CD14-positive monocyte (primary cell): ENCODE measurements at places on chromosomes 4 and X.
A peak's percentile ranks its signal among the peaks of the same experiment; 100 is the strongest.

DNA sequence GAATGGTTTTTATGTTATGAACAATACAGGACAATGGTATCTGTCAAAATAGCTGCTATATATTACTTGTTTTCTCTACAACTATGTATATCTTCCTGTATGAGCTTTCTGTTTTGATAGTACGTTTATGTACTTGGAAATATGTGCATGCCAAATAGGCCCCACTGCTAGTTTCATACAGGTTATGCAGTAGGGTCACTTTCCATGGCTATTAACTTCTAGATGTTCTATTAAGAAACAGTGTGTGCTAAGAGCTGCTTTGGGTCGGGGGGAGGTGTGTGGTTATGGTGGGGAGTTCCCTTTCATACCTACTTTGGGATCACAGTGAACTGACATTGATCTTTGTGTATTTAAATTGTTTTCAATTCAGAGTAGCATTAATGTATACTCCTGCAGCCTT lies 30.9 kb downstream of the RBPJ start:
- no peak for DNase-seq
- H3K4me1 ChIP-seq: peaks cover 24% of the 10 kb centered on the region
- no peak overlapping the region for H3K4me3 ChIP-seq
- no peaks in the 10 kb centered on the region for H3K36me3 ChIP-seq
- no peak overlapping the region for H3K27ac ChIP-seq

- H3K4me3 ChIP-seq: no peak overlapping the region
- no peaks in the 10 kb centered on the region for H3K36me3 ChIP-seq
Observed at GRCh38 chrX:1938190-1938589, 323.3 kb downstream of the ASMT start.

DNA sequence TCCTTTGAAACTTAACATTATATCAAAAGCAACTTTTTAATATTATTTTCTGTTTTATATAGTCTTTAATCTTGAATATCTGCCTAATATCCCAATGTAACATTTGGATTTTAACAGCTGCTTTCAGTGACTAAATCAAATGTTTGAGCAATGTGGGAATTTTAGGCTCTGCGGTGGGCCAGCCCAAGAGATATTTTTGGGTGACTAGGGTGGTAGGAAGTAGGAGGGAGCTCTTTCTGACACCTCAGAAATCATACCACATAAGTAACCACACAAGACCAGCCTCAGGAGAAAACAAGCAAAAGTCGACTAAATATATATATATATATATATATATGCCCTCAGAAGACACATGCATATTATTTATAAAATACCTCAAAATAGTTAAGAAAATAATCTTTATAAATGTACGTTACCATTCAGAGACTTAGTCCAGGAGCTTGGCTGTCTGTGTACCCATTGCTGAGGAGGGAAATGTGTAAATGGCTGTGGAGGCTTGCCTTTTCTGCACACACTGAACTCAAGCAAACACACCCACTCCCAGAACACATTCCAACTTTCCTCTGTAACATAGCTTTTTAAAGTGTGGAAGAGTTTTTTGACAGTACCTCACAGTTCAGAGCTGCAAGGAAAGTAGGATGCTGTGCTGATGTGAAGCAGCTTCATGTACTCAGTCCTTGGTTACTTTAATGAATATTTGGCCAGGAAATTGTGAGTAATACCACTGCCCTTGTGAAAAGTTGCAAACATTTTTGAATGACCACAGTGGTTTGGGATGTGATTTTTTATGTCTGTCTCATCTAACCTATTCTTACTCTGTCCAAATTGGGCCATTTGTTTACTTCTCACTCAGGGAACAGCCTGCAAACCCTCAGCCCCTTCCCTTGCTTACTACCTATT lies at the start of gene RTL3:
Gene RTL3, minus strand, starts transcription at position 484 of the 900 bp plus-strand sequence. CDS start 908 bp downstream, outside the sequence.
- no peak within 1 kb of the TSS for H3K27ac ChIP-seq
- no peaks in the 10 kb centered on the region for H3K27me3 ChIP-seq
- no peak for DNase-seq
- no peak within 1 kb of the TSS for H3K4me3 ChIP-seq
- peaks cover 12% of the 10 kb centered on the region for H3K4me1 ChIP-seq
- no peaks in the 10 kb centered on the region for H3K36me3 ChIP-seq

DNA sequence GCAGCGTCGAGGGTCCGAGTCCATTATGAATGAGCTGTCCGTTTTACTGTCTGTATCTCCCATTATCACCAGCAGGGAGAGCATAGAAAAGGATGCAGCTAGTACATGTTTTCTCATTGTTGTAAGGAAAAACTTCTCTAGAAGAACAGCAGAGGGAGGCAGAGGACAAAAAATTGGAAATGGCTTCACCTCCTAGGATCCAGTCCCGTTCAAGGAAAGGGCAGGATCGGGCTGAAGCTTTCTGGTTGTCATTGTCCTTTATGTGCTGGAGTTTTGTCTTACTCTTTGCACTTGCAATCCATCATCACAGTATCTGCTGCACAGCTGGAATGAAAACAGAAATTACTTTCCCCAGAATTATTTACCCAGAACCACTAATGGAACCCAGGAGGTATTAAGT lies 14.7 kb downstream of the NDP start:
- H3K27me3 ChIP-seq: peaks cover 11% of the 10 kb centered on the region
- peak; percentile 65 for DNase-seq
- no peak overlapping the region for H3K27ac ChIP-seq
- no peaks in the 10 kb centered on the region for H3K36me3 ChIP-seq
- no peaks in the 10 kb centered on the region for H3K4me1 ChIP-seq
- H3K4me3 ChIP-seq: no peak overlapping the region

DNA sequence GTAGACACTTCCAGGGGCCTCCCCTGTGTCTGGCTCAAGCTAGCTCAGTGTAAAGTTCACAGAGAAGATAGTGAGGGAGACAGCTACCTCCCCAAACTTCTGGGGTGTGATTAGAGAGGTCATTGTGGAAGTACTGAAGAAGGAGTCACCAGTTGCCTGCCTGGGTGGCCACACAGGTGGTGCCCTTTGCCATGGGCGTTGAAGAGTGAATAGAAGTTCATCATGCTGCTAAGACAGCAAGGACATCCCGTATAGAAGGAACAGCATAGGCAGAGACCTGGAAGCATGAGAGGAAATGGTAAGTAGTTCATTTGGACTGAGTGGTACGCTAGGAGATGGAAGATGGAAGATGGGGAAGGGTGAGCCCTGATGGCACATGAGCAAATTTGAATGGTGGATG lies 110.1 kb downstream of the PJA1 start:
- no peak overlapping the region for H3K27ac ChIP-seq
- H3K4me1 ChIP-seq: no peaks in the 10 kb centered on the region
- no peak overlapping the region for H3K4me3 ChIP-seq
- H3K36me3 ChIP-seq: no peaks in the 10 kb centered on the region

GRCh38 chrX:10021461-10022272 lies 54.5 kb downstream of the CLDN34 start:
- H3K4me3 ChIP-seq: no peak overlapping the region
- no peaks in the 10 kb centered on the region for H3K36me3 ChIP-seq
- peak; percentile 27 for DNase-seq
- peaks cover 15% of the 10 kb centered on the region for H3K4me1 ChIP-seq
- H3K27me3 ChIP-seq: no peaks in the 10 kb centered on the region

DNA sequence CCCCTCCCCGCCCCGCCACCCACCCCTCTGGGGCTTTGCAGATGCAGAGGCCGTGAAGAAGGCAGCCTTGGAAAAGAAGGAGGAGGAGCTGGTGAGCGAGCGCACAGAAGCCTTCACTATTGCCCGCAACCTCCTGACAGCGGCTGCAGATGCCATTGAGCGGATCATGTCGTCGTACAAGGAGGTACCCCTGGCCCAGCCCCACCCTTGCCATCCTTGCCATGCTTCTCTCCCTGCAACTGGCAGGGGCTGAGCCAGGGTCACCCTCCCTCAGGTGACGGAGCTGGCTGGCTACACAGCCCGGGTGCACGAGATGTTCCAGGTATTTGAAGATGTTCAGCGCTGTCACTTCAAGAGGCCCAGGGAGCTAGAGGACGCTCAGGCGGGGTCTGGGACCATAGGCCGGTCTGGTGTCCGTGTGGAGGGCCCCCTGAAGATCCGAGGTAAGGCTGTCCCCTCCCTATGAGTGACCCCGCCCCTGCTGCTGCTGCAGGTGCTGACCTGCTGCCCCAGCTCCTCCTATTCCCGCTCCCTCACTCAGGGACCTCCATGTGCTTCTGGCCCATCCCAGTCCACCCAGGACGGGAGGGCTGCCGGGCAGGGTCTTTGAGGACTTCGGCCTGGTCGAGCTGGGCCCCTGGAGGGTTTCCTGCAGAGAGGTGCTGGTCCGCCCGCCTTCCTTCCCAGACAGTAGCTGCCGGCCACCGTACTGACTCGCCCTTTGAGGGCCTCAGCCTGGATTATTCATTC lies 11.6 kb downstream of the ABCD1 start:
- no peak overlapping the region for H3K4me3 ChIP-seq
- no peak overlapping the region for H3K27ac ChIP-seq
- H3K4me1 ChIP-seq: peaks cover 21% of the 10 kb centered on the region
- no peaks in the 10 kb centered on the region for H3K27me3 ChIP-seq
- no peak for DNase-seq
- peaks cover 58% of the 10 kb centered on the region for H3K36me3 ChIP-seq

- DNase-seq: no peak
- H3K27me3 ChIP-seq: no peaks in the 10 kb centered on the region
- H3K36me3 ChIP-seq: no peaks in the 10 kb centered on the region
- no peak overlapping the region for H3K4me3 ChIP-seq
- no peak overlapping the region for H3K27ac ChIP-seq
- no peaks in the 10 kb centered on the region for H3K4me1 ChIP-seq
Observed at GRCh38 chrX:134971926-134972325, 18.9 kb upstream of the SMIM10 start.

- no peaks in the 10 kb centered on the region for H3K4me1 ChIP-seq
- no peak overlapping the region for H3K4me3 ChIP-seq
- peaks cover 32% of the 10 kb centered on the region for H3K27me3 ChIP-seq
- DNase-seq: no peak
Observed at GRCh38 chrX:13373431-13374187, 53.8 kb upstream of the ATXN3L start.

- H3K4me3 ChIP-seq: no peak overlapping the region
- H3K27me3 ChIP-seq: peaks cover 60% of the 10 kb centered on the region
- no peaks in the 10 kb centered on the region for H3K36me3 ChIP-seq
- no peak for DNase-seq
Observed at GRCh38 chr4:30718641-30719453, 1.3 kb upstream of the PCDH7 start.

GRCh38 chr4:13174001-13174400 lies 310.1 kb downstream of the RAB28 start:
- no peak for DNase-seq
- H3K4me3 ChIP-seq: no peak overlapping the region
- H3K27ac ChIP-seq: no peak overlapping the region
- H3K36me3 ChIP-seq: no peaks in the 10 kb centered on the region
- no peaks in the 10 kb centered on the region for H3K27me3 ChIP-seq

DNA sequence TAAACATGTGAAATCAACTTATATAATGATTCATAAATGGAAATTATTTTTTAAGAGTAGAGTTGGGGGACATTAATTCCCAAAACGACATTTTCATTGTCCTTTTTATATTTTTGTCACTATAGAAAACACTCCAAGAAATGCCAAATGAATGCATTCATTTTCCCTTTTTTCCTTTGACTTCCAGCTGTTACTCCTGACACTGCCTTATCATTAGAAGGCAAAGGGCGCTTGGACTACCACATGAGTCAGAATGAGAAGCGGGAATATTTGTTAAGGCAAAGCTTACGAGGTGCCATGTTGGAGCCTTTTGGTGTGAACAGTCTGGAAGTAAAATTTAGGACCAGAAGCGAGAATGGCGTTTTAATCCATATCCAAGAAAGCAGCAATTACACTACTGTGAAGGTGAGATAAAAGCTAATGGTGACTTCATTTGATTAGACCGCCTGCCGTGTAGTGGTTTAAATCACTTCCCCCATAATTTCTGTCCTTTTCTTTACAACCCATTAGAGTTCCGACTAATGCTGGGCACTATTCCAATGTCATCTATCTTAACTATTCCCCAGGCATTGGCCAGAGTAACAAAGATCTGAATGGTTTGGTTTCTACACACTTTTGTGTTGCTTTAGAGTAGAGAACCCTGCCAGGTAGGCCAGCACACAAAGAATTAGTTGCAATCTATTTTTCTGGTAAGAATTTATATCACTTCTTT lies 166.7 kb downstream of the FAT4 start:
- no peaks in the 10 kb centered on the region for H3K4me1 ChIP-seq
- H3K27ac ChIP-seq: no peak overlapping the region
- DNase-seq: no peak
- H3K27me3 ChIP-seq: no peaks in the 10 kb centered on the region
- no peak overlapping the region for H3K4me3 ChIP-seq
- no peaks in the 10 kb centered on the region for H3K36me3 ChIP-seq

DNA sequence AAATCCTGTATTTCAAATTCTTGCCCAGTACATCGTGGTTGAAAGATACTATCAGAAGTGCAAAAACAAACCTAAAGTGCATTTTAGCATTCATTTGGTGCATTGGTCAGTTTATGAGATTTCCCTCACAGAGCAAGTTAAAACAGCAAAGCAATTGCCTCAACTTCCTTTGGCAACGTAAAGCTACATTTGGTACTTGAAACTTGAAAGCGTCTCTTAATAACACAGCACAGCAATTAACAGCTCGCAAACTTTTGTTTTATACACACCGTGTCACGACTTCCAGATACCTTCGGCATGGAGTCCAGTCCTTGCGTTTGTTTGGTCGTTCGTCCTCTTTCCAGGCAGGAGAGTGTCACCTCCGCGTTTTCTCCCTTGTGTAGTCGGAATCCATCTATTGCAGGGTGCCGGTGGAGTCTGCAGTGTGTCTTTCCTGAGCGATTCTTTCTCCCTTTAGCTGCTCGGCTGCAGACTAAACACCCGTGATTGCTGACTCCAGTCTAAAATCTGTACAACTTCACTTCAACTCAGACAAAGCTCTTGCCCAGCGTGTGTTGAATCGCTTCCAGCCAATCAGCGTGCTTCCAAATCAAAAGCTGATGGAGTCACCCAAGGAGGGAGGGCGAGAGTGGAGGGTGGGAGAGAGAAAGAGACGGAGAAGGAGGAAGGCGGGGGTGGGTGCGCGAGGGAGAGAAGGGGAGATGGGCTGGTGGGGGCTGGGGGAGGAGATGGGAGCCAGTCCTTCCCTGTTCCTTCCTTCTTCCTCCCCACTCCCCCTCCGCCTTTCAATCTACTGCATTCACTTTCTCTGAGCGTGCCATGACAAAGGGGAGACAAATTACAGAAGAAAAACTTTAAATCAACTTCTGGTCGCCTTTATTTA lies at the start of gene PCDH18:
Gene PCDH18, minus strand, starts transcription at position 509 of the 883 bp plus-strand sequence. Its CDS starts 406 bp downstream, at position 103.
- H3K36me3 ChIP-seq: no peaks in the 10 kb centered on the region
- no peak for DNase-seq
- no peaks in the 10 kb centered on the region for H3K4me1 ChIP-seq
- no peak within 1 kb of the TSS for H3K4me3 ChIP-seq
- no peaks in the 10 kb centered on the region for H3K27me3 ChIP-seq

DNA sequence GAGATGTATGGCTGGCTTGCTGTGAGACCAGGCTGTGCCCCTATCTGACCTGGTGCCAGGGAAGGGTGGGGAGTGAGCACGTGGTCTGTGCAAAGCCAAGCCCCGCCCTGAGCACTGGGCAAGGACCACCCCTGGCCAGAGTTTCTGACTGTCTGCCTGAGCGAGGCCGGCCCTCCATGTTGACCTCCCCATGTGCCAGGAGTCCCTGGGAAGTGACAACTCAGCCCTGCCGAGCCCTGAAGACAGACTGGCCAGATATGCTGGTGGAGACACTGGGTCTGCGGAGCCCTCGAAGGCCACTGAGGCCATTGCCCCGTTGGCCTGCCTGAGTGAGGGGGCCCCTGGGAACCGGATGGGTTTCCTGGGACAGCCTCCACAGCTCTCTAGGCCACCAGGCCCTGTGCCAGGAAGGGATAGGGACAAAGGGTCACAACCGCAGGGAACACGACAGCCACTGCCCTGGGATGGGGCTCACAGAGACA lies 7.1 kb upstream of the BGN start:
- no peak for DNase-seq
- no peak overlapping the region for H3K4me3 ChIP-seq
- H3K27ac ChIP-seq: no peak overlapping the region
- no peaks in the 10 kb centered on the region for H3K27me3 ChIP-seq

- no peak overlapping the region for H3K27ac ChIP-seq
- H3K27me3 ChIP-seq: no peaks in the 10 kb centered on the region
- no peaks in the 10 kb centered on the region for H3K4me1 ChIP-seq
Observed at GRCh38 chr4:8913858-8914460, 42.3 kb upstream of the HMX1 start.
